ENCODE measurements at places on chromosomes 4 and X. TPM values are rescaled to one million over a fixed set of nuclear protein-coding genes. Genes with fewer than 3 reads are reported as not detected.

SH2D1A gene
- not detected for total RNA-seq

ZNF41 gene
- 1.6 TPM for total RNA-seq

STARD8 gene
- total RNA-seq, result 6.0 TPM

DNA sequence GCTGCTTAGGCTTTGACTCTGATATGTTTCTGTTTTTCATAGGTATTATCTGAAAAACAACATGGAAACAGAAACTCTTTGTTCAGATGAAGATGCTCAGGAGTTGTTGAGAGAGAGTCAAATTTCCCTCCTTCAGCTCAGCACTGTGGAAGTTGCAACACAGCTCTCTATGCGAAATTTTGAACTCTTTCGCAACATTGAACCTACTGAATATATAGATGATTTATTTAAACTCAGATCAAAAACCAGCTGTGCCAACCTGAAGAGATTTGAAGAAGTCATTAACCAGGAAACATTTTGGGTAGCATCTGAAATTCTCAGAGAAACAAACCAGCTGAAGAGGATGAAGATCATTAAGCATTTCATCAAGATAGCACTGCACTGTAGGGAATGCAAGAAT, 238.6 kb downstream of the RAPGEF2 start:
- no peak for DNase-seq

DNA sequence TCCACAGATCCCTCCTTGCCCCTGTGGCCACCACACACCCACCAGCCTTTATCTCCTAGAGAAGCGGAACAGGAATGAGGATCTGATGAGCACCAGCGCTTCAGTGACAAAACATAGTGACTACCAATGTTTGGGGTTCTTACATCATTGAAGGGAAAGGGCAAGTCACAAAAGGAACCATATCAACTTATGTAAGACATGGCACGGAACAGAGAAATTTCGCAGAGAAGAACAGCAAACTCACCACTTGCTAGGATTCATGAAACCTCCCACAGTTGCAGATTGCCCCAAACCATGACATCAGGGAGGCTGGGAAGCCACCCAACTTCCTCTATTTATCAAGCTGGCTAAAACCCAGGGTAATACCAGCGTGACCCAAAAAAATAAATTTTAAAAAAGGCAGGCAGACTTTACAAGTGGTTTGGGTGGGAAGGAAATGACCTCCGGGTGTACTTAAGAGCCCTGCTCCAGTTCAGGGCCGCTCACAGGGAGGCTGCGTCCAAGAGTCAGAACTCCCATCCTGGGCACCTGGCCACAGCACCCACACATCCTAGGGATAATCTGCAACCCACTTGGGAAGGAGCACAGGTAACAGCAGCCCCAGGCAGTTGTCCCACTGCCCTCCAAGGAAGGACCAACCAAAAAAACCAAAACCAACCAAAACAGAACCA, 36.0 kb downstream of the ADGRG2 start:
- DNase-seq, result no peak

- DNase-seq, result peak; percentile 15
Measured at GRCh38 chrX:150062292-150063137, 124.2 kb upstream of the EOLA2 start.

DNA sequence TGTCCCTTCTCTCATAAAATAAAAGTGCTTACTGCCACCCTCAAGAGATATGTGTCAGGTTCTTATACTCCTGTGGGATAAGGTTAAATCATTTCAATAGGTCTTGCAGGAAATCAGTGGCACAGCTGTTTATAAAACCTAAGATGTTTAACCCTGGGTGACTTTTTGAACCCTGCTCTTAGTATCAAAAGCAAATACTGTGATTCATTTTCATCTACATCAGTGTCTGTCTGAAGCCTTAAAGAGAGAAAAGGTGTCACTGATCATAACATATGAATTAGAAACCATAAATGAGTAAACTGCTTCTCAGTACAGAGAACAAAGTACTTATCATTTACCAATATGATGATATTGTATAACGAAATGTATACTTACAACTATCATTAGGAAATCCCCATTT, 59.0 kb downstream of the CCSER1 start:
- DNase-seq, result no peak

DNA sequence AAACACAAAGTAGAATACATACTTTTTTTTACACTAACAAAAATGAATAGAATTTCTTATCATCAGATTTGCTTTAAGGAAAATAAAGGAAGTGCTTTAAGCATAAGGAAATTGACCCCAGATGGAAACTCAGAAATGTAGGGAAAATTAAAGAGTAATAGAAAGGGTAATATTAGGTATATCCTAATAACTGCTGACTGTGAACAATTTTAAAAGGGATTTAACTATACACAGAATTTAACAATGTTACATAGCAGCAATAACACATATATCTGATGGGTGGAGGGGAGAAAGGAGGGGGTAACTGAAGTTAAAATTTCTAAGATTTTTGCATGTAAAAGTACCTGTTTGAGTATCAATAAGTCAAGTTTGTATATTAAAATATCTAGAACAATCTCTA, 8.6 kb downstream of the CDKL2 start:
- no peak for DNase-seq

GRCh38 chrX:39261446-39262147, 460.3 kb downstream of the MID1IP1 start:
- DNase-seq, result no peak

- no peak for DNase-seq
Measured at GRCh38 chr4:6188687-6189305, 11.6 kb downstream of the JAKMIP1 start.

GRCh38 chr4:7818399-7818911, 121.2 kb downstream of the AFAP1 start:
- peak; percentile 67 for DNase-seq

Data from body of pancreas (tissue), 4 donors.